Renal cortex interstitium (tissue), 15 donors: ENCODE measurements at places on chromosomes 2 and 18. TPM values are rescaled to one million over a fixed set of nuclear protein-coding genes. Genes with fewer than 3 reads are reported as not detected.

GRCh38 chr2:88159481-88159880, 10.7 kb upstream of the THNSL2 start:
- no peak for DNase-seq

GRCh38 chr18:58350526-58350925, 278.4 kb downstream of the ALPK2 start:
- DNase-seq, result no peak

- DNase-seq, result no peak
These were observed 29.9 kb downstream of the PELI1 start for GRCh38 chr2:64114063-64114911.

GRCh38 chr2:105576440-105577241, 168.1 kb upstream of the NCK2 start:
- DNase-seq, result peak; percentile 31

- no peak for DNase-seq
These were observed 247.4 kb upstream of the RAB6C start for GRCh38 chr2:129731907-129732629.

POMC gene
- 3.1 TPM for polyA plus RNA-seq

LIMS4 gene
- 1.3 TPM for polyA plus RNA-seq

SLC4A3 gene
- 10.8 TPM for polyA plus RNA-seq
